CD4-positive, alpha-beta T cell treated with Interleukin-17A for 4 hours (primary cell): ENCODE measurements at places on chromosomes 13 and 19.

DNA sequence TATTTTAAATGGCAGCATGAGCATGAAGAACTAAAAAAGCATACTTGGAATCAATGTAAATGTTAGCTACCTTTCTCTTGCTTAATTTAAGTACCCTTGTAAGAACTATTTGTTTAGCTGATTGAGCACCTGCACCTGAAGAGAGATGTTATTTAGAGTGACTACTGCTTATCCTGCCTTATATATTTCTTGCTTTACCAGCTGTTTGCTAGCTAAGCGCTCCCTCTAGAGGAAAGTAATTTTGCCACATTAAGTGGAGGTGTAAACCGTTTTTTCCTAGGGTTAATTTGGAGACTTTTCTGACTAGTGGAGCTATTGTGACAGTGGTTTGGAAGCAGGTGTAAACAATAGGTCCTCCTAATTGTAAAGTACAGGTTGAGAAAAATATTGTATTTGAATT lies 19.4 kb upstream of the PSG2 start:
- DNase-seq: no peak

- DNase-seq: no peak
Observed at GRCh38 chr13:34805347-34805746, 136.7 kb upstream of the NBEA start.

- no peak for DNase-seq
Observed at GRCh38 chr13:98144027-98144741, 1.3 kb downstream of the FARP1 start.

DNA sequence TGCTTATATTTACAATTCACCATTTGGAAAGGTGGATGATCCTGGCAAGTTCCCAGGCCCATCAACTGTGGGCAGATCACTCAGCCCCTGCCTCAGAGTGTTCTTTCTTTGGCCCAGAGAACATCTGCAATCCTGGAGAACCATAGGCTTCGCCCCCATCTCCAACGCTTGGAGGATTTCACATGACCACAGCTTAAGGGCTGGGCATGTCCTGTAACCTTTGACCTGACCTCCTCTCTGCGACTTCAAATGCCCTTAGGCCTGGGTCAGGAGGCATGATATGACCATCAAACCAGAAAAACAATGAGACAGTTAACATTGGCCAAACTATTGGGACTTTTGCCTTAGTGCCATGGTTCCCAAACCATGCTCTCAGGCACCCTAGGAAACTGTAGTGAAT lies 7.2 kb upstream of the MBNL2 start:
- no peak for DNase-seq

DNA sequence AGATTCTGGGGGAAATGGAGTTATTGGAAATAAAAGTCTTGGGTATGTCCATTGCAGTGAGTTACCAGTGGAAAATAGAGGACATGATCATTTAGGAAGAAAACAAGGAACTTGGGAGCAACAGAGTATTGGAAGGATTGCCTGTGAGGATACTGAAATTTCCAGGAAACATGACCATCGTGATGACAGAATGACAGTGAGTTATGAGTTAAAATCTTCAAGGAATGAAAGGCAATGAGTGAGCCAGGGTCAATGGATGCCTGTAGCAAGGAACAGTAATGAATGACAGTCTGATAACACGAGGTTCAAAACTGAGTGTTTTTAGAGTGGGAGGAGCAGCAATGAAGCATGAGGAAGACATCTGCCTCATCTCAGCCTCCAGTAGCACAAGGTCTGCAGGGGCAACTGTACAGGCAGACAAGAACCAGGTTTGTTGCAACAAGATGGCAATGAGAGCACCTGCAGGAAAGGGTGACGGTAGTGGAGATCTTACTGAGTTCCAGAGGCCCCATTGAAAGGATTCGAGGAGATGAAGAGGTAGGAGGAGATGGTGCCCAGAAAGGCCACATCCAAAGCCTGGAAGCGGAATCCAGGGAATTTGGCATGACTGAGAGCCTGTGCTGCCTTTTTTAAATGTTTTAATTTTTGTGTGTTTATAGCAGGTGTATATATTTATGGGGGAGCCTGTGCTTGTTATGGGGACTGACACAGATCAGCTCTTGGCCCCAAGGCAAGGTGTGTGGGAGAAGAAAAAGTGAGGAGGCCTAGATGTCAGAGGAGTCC lies 43.9 kb downstream of the N4BP2L1 start:
- DNase-seq: no peak

DNA sequence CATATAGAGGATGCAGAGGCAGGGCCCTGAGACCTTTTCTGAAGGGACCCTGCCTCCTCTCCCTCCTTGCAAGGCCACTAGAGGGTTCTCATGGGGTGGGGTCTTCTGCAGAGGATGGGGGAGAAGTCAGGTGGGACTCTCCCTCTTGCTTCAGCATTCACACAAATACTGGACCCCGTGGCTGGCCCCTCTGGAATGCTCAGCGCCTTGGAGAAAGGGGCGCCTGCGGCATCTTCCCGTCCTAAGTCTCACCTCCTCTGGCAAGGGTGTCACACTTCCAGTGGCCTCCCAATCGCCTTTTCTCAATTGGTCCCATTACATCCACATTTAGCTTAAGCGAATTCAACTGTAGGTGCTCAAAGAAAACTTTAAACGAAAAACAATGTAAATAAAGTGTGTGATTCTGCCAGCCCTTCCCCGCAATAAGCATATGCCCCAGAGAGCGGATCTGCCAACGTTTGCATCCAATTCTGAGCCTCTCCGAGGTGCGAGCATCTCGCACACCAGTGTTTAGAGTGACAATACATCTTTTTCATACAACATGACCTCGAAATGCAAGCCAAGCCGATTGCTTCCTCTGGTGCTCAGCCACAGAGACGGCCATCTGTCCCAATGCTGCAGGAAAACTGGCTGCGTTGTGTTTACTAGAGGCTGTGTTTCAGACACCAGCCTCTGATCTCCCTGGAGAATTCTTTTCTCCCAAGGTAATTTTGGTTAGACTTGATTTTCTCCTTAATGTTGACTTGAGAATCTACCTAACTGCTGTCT lies 69.1 kb upstream of the WASF3 start:
- DNase-seq: no peak

- DNase-seq: no peak
Observed at GRCh38 chr19:50315773-50316448, 13.3 kb downstream of the KCNC3 start.
